Kidney epithelial cell (primary cell): ENCODE measurements at places on chromosomes 6 and 20. TPM values are rescaled to one million over a fixed set of nuclear protein-coding genes. Genes with fewer than 3 reads are reported as not detected.

DNA sequence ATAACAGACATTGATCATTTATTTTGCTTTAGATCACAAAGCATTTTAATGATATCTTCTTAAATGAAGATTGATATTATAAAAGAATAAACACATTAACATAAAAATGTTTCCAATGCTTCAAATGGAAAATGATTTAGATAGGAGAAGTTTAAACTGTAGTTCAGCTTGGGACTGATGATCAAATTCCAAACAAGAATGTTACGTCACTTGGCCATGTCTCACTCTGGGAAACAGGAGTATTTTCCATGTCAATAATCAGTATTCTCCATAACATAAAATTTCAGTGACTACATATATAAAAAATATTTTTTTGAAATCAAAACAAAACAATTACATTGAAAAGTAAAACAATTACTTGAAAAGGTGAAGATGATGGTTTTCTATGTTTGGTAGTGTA, 52.9 kb upstream of the SIM1 start:
- DNase-seq, result no peak

MEI4 gene
- total RNA-seq, result 0.21 TPM in 1 of 2 replicates, not detected in the other

DNA sequence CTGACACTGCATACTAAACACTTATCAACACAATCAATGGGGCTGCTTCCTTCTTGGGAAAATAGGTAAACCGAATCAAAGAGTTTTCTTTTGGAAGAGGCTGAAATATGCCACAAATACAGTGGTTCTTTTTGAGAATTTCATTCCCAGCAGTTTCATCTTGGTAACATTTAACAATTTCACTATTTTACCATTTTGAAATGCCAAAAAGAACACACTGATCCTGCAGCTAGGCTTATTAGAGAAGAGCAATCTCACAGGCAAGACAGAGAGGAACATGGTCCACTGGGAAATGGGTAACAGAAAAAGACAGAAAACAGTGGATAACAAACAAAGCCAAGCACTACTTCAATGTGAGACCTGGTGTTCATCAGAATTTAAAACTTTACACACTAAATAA, 2.5 kb downstream of the CNR1 start:
- DNase-seq, result no peak

ABT1 gene
- 20.7 and 21.6 TPM in 2 replicates for total RNA-seq
